ENCODE measurements at places on chromosomes 5 and 9. TPM values are rescaled to one million over a fixed set of nuclear protein-coding genes. Genes with fewer than 3 reads are reported as not detected.

DNA sequence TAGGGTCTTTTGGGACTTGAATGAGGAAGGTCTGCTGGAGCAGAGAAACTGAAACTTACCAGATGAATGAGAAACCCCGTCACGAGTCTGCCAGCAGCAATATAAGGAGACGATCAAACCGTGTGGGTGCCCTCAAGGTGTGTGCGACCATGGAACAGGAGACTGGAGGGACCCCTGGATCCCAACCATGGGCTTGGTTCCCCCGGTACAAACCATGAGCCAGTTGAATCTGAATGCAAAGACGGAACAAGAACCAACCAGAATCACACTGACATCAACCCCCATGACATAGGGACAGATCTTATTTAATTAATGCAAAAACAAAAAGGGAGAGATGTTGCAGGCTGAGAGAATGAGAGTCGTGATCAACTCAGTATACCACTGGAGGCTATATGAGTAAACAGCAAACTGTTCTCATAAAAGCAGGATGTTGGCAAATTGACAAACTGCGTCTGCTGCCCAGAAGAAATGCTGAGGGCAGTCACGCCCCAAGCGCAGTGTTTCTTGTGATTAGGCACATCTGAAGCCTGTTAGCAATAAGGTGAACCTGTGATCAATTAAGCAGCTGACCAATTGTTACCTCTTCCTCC, 475.5 kb upstream of the ACO1 start:
- no peak for DNase-seq

DNA sequence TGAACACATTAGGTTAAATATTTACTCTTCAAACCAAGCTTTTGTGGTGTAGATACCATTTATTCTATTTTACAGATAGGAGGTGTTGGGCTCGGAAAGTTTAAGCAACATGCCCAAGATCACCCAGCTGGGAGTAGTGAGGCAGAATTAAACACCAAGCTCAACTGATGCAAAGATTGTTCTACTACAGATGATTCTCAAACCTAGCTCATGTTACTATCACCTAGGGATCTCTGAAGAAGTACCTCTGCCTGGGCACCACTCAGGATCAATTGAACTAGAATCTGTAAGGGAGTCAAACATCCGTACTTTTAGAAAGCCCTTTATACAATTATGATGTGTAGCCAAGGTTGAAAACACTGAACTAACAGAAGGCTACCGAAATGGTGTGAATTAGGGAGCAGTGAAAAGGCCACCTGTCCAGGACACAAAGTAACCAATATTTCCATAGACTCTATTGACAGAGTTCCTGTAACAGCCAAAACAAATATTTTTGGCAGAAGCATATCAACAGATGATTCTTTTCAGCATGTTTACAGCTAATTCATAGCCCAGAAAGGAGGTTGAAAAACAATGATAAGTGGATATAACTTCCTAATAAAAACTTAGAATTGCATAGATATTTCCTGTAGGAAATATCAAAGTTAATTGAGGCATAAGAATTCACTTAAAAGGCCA, 158.5 kb upstream of the PTGER4 start:
- DNase-seq, result peak; percentile 71

GRCh38 chr9:19464764-19465585, 56.2 kb downstream of the ACER2 start:
- DNase-seq, result peak; percentile 63

Gene SRD5A1
- total RNA-seq, result 12.4 TPM

DNA sequence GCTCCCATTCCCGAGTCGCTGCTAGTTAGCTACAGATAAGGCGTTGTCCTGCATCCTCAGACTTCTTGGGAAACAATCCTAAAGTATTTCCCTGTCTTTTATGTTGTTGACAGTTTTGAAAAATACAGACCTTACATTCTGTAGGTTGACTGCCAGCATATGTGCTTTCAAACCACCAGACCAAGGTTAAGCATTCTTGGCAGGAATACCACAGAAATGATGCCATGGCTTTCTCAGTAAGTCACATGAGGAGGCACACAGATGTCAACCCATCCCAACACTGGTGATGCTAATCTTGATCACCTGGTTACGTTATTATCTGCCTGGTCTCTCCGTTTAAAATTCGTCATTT, 871 bp downstream of the GLE1 start:
- no peak for DNase-seq

DNA sequence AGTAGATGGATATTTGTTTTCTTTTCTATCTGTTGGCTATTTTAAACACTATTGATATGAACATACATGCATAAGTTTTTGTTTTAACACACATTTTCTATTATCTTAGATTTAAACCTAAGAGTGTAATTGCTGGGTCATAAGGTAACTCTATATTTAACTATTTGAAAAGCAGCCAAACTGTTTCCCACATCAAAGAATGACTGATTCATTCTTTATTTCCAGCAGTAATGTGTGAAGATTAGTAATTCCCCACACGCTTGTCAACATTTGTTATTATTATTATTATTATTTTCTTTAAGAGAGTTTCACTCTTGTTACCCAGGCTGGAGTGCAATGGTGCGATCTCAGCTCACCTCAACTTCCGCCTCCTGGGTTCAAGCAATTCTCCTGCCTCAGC, 1495.8 kb downstream of the EFNA5 start:
- peak; percentile 10 for DNase-seq

GRCh38 chr9:89878687-89879086, 273.9 kb downstream of the GADD45G start:
- DNase-seq, result no peak

DNA sequence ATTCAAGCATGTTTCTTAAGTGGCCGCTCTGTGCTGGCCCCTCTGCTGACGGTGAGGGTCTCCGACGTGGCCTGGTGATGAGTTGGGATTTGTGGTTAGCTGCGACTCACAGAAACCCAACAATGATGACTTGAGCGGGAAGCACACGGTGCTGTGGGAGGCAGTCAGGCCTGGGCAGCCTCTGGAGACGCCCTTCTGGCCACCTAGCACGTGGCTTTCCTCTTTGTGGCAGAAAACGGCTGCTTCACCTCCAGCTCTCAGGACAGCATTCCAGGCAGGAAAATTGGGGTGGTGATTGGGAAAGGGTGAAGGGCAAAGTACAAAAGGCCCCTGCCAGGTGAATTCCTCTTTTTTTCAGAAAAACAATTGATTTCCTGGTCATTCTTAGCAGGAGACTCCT, 17.5 kb upstream of the IER5L start:
- no peak for DNase-seq

DNA sequence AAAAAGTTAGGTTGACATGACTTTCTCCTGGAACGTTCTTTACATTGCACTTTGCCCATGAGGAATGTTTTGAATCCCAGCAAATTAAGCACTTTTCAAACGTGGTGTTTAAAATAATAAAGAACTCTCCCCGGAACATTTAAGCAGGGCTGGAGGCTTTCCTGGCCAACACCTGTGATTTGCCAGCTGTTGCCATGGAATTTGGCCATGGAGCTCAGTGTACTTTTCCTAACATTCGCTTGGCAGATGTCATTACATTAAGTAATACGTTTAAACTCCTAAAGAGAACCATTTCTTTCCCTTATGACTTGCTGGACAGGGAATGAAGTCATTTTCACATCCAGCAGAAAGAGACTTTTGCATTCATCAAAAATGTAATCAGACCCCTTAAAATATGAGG, 146.1 kb downstream of the GAS1 start:
- DNase-seq, result no peak

GRCh38 chr9:129567842-129568559, 52.9 kb downstream of the C9orf50 start:
- DNase-seq, result peak; percentile 30

Gene S1PR3
- total RNA-seq, result 18.9 TPM

Gene LHX6
- 18.4 TPM for total RNA-seq

DNA sequence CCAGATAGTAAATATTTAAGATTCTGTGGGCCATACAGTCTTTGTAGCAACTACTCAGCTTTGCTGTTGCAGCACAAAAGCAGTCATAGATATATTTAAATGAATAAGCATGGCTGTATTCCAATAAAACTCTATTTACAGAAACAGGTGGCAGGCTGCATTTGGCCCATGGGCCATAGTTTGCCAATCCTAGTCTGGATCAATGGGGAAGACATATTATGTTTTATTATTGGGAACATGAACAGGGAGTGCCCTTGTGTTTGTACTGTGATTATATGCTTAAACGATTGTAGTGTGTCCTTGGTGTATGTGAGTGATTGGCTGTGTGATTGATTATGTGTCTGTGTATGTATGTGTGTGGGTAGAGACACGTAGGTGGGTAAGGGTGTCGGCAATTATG, 12.0 kb upstream of the CCL27 start:
- no peak for DNase-seq

DNA sequence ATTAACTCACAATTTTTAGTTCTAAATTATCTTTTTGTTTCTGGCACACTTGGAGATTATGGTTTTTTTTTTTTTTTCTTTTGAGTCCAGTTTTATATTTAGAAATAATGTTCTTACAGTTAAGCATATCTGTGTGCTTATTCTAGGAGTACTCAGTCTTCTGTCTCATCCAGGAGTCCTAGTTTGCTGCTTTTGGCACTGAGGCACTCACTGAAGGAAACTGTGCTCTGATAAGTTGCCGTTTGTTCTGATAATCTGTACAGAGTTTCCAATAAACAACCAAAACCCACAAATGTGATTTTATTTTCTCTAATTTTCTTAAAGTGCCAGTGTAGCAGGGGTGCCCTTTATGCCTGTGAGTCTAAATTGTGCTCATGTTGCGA, 251.0 kb downstream of the LRRC70 start:
- DNase-seq, result no peak

Gene TRIM36
- 0.69 TPM for total RNA-seq

Data from endothelial cell of umbilical vein (primary cell).